Thoracic aorta (tissue), 2 donors: ENCODE measurements at places on chromosomes 13 and 19.

DNA sequence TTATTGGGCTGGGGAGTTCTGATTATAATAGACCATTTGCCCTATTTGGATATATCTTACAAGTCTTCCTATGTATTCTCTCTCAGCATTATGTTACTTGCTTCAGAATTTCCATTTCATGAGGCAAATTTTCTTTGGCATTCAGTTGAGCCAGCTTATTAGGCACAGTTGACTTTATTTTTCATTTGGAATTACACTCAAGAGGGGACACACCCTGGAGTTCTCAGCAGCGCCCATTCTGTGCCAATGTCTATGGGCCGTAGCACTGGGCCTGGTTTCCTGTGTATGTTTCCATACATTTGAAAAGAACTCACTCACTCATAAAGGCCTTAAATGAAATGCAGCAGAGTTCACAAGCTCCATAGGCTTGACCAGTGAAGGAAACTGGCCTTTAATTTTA, 138.5 kb downstream of the KLF12 start:
- no peaks in the 10 kb centered on the region for H3K36me3 ChIP-seq
- no peak overlapping the region for H3K27ac ChIP-seq
- peaks cover 9% of the 10 kb centered on the region for H3K4me1 ChIP-seq
- no peaks in the 10 kb centered on the region for H3K27me3 ChIP-seq
- DNase-seq, result no peak

- H3K36me3 ChIP-seq, result no peaks in the 10 kb centered on the region
- H3K4me3 ChIP-seq, result no peak overlapping the region
These were observed 392.7 kb downstream of the FGF9 start for GRCh38 chr13:22063416-22064124.

GRCh38 chr13:111858571-111858970, 208.4 kb upstream of the SOX1 start:
- H3K36me3 ChIP-seq, result no peaks in the 10 kb centered on the region
- DNase-seq, result no peak
- H3K4me1 ChIP-seq, result no peaks in the 10 kb centered on the region
- no peak overlapping the region for H3K4me3 ChIP-seq
- H3K27me3 ChIP-seq, result no peaks in the 10 kb centered on the region
- H3K27ac ChIP-seq, result no peak overlapping the region

GRCh38 chr19:55247621-55248099, 11.2 kb downstream of the PPP6R1 start:
- no peak for DNase-seq
- H3K27me3 ChIP-seq, result no peaks in the 10 kb centered on the region
- H3K4me1 ChIP-seq, result no peaks in the 10 kb centered on the region
